ENCODE measurements at places on chromosomes 4 and X. TPM values are rescaled to one million over a fixed set of nuclear protein-coding genes. Genes with fewer than 3 reads are reported as not detected.
A peak's percentile ranks its signal among the peaks of the same experiment; 100 is the strongest.

GRCh38 chr4:103364083-103364482 is 165.9 kb upstream of the CENPE start:
- no peaks in the 10 kb centered on the region for H3K36me3 ChIP-seq
- H3K4me3 ChIP-seq: no peak overlapping the region
- no peak overlapping the region for H3K27ac ChIP-seq
- H3K27me3 ChIP-seq: no peaks in the 10 kb centered on the region

GRCh38 chr4:185221912-185222311 is 12.5 kb downstream of the SNX25 start:
- H3K27ac ChIP-seq: no peak overlapping the region
- no peaks in the 10 kb centered on the region for H3K27me3 ChIP-seq
- H3K4me3 ChIP-seq: no peak overlapping the region
- H3K4me1 ChIP-seq: no peaks in the 10 kb centered on the region
- H3K36me3 ChIP-seq: no peaks in the 10 kb centered on the region
- DNase-seq: no peak

DNA sequence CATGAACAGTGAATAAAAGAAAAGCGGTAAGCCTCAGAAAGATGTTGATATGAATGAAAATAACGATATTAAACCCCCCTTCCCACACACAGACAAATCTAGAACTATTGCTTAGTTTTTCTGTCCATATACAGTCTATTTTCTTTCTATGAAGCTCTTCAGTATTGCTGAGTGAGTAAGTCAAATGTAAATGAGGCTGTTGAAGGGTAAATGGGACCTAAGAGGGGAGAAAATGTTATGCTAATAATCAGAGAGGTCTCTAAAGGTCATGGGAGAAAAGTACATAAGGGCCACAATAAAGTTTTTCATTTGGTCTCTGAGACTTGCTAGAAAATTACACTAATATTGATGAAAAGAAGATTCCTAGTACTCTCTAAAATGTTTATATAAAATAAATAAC is 56.2 kb downstream of the PABPC4L start:
- no peak overlapping the region for H3K4me3 ChIP-seq
- no peaks in the 10 kb centered on the region for H3K27me3 ChIP-seq
- DNase-seq: no peak
- no peaks in the 10 kb centered on the region for H3K36me3 ChIP-seq
- H3K27ac ChIP-seq: no peak overlapping the region

DNA sequence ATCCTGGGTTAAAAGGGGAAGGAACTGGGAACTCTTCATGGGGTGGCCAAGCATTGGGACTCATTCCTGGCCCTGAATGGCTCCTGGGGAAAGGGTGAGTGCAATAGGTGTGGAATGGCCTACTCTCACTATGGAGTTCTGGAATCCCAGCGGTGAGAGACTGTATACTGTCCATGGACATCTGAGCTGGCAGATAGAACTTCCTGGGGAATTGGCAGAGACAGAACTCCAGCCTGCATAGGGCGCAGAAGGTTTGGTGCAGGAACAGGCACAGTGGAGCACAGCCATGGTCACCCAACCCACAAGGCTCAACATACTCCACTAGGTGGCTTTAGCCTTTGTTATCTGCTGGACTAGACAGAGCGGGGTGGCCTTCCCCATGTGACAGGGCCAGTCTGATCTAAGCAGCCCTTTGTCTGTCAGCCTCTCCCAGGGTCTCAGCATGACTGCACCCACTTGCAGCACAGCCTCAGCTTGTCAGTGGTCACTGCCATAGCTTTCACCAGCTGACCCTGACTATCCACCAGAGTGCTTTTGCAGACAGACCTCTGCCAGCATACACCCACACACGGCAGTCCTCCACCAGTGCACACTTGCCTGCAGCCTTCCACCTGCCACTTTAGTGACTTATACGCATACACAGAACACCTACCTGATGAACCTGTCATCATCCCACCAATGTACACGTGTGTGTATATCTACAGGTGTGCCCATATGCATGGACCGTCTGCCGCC is 48.4 kb downstream of the TECRL start:
- no peaks in the 10 kb centered on the region for H3K36me3 ChIP-seq
- no peak overlapping the region for H3K27ac ChIP-seq
- H3K27me3 ChIP-seq: no peaks in the 10 kb centered on the region
- no peak overlapping the region for H3K4me3 ChIP-seq
- no peak for DNase-seq

Gene ADH1B
- total RNA-seq: 703 TPM

GRCh38 chr4:56480691-56481090 is 13.3 kb downstream of the SRP72 start:
- H3K4me3 ChIP-seq: no peak overlapping the region
- H3K27me3 ChIP-seq: no peaks in the 10 kb centered on the region
- H3K4me1 ChIP-seq: no peaks in the 10 kb centered on the region
- H3K36me3 ChIP-seq: no peaks in the 10 kb centered on the region
- DNase-seq: no peak

DNA sequence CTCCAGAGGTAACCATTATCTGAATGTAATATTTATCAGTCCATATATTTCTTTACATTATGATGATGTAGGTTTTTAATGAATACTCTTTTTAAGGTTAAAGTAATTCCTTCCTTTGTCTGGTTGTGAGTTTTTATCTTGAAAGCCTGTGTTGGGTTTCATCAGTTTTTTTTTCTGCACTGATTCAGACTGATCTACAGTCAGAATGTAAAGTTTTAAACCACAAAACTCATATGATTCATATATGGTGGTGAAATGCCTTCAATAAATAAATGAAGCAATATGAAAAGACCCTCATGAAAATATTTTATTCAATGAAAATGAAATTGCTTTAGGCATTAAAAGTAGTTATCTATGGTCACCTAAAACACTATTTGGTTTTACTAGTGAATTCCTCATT is 47.1 kb downstream of the SORBS2 start:
- H3K4me3 ChIP-seq: no peak overlapping the region
- H3K27me3 ChIP-seq: no peaks in the 10 kb centered on the region
- no peak overlapping the region for H3K27ac ChIP-seq
- H3K36me3 ChIP-seq: no peaks in the 10 kb centered on the region
- no peaks in the 10 kb centered on the region for H3K4me1 ChIP-seq

GRCh38 chr4:44447563-44448504 is 775 bp downstream of the KCTD8 start:
- peak; percentile 23 for DNase-seq
- H3K27me3 ChIP-seq: no peaks in the 10 kb centered on the region
- H3K36me3 ChIP-seq: no peaks in the 10 kb centered on the region
- peak overlapping the region; percentile 35 for H3K27ac ChIP-seq

Gene L1CAM
- not detected for total RNA-seq

Gene TMSB15C
- total RNA-seq: 11.6 TPM

GRCh38 chr4:81491943-81492342 is 20.2 kb upstream of the RASGEF1B start:
- no peak overlapping the region for H3K4me3 ChIP-seq
- H3K27me3 ChIP-seq: no peaks in the 10 kb centered on the region
- H3K36me3 ChIP-seq: no peaks in the 10 kb centered on the region

Gene UGT8
- total RNA-seq: 0.46 TPM

DNA sequence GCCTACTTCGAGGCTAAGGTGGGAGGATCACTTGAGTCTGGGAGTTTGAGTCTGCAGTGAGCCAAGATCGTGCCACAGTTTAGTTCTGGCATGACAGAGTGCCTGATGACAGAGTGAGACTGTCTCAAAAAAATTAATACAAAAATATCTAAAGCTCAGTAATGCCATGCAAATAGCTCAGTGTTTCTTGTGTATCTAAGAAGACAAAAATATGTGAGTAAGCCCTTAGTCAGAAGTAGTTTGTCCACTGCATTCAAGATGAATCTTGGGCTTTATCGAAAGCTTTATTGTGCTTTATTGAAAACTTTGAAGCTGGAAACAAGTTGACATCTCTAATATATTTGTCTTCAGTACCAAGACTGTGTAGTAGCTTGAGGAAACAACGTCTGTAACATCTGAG is 115.9 kb downstream of the GPAT3 start:
- DNase-seq: no peak
- H3K27ac ChIP-seq: no peak overlapping the region
- H3K4me3 ChIP-seq: no peak overlapping the region
- no peaks in the 10 kb centered on the region for H3K27me3 ChIP-seq
- no peaks in the 10 kb centered on the region for H3K36me3 ChIP-seq
- H3K4me1 ChIP-seq: no peaks in the 10 kb centered on the region

DNA sequence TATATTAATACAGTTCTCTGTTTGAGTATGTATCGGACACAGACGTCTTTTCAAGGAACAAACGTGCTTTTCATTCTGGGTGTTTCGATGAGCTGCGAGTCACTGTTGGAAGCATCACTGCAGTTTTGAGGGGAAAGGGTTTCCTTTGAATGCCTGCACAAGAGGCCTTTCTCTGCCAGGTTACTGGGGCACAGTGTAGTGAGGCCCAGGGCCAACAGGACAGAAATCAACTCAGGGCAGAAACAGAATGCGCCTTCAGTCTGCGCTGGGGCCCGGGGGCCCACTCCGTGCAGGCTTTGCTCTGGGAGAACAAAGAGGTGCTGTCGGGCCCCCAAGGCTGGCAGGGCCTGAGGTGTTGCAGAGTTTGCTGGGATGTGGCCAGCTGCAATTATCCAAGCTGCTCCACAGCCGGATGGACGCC is 2.3 kb upstream of the PPP2R3B start:
- no peak overlapping the region for H3K27ac ChIP-seq
- H3K4me3 ChIP-seq: no peak overlapping the region
- DNase-seq: no peak
- H3K4me1 ChIP-seq: peaks cover 4% of the 10 kb centered on the region

Gene SPATA18
- total RNA-seq: 8.1 TPM

Gene GLRB
- total RNA-seq: 1.0 TPM

Gene HS6ST2
- total RNA-seq: 2.1 TPM

GRCh38 chrX:54992911-54993622 is 921 bp downstream of the PFKFB1 start:
- DNase-seq: no peak
- no peak overlapping the region for H3K4me3 ChIP-seq
- H3K36me3 ChIP-seq: no peaks in the 10 kb centered on the region
- no peaks in the 10 kb centered on the region for H3K27me3 ChIP-seq

DNA sequence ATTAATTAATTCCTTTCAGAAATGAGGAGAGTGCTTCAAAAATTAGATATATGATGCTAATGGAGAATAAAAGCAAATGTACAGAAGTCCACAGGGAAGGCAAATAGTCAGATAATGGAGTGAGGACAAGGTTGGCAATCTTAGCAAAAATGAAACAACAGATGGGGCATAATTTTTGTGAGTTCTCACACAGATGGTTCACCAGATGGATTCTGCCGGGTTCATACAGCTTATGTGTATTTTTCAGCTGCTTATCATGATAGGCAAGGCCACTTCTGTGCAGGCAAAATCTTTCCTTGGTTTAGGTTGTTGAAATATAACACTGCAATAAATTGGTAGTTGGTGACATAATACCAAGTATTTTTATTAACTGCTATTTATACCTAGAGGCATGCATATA is 1539.0 kb upstream of the IGFBP7 start:
- no peaks in the 10 kb centered on the region for H3K4me1 ChIP-seq
- H3K36me3 ChIP-seq: no peaks in the 10 kb centered on the region
- no peak overlapping the region for H3K27ac ChIP-seq
- DNase-seq: no peak

Gene CENPU
- total RNA-seq: 30.5 TPM

Gene CLDN2
- total RNA-seq: 1.4 TPM

Gene MAGEE1
- total RNA-seq: 7.2 TPM

Gene PITX2
- total RNA-seq: not detected
